ENCODE measurements at places on chromosomes 3 and 15. TPM values are rescaled to one million over a fixed set of nuclear protein-coding genes. Genes with fewer than 3 reads are reported as not detected.

GRCh38 chr3:8767256-8767666, 2.2 kb downstream of the OXTR start:
- DNase-seq = no peak

DNA sequence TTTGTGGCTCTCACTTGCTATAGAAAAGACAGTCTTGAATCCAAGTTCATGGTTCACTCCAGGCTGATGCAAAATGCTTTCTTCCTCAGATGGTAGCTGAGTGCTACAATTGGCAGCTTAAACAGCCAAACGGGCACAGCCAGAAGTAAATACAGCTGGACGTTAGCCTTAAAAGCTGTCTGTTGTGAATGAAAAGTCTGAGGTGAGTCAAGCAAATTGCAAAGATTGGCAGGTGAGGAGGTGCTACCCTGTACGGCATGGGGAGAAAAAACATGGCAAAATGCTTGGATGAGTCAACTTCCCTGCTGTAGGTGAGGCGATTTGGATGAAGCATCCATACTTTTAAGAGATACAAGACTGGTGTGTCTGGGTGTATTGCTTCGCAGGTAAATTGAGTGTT, 40.5 kb downstream of the IL5RA start:
- DNase-seq = no peak

DNA sequence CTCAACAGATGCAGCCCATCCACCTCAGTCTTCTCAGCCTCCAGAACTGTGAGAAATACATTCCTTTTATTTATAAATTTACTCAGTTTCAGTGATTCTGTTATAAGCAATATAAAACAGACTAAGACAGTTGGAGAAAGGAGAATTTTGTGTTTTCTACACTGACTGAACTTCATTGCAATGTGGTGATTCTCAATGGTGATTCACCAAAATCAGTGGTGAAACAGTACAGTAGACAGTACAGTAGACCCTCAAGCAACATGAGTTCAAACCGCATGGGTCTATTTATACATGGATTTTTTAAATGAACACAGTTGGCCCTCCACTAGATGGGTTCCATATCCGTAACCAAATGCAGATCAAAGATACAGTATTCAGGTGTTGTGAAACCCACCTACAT, 403.1 kb upstream of the TGFBR2 start:
- no peak for DNase-seq

DNA sequence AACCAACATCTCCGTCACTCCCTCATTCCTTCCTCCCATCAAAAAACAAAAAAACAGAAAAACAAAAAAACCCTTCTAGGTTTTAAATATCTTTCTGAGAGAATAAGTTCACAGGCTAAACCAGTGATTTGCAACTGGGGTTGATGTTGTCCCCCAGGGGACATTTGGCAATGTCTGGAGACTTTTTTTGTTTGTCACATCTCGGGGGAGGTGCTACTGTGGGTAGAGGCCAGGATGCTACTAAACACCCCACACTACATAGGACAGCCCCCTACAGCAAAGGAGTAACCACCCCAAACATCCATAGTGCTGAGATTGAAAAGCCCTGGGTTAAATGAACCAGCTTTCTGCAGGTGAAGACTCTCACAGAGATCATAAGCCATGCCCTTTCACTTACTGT, 17.0 kb upstream of the PROK2 start:
- DNase-seq = no peak

DNA sequence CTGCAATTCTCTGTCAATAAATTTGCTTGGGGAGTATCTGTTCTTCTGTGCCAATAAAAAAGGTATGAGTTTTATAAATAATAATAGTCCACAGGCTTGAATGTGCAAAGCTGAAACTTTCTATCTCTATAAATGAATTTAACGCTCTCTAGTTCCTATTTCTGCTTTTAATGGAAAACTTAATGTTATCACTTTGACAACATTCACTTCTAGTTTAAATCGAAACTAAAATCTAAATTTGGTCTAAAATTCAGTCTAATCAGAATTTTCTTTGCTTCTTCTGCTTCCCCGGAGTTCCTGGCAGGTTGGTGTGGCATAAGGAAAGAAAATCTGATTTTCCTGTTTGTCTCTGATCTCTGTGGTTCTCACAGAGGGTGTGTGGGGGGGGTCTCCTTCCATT, 450.1 kb upstream of the TBL1XR1 start:
- no peak for DNase-seq

DNA sequence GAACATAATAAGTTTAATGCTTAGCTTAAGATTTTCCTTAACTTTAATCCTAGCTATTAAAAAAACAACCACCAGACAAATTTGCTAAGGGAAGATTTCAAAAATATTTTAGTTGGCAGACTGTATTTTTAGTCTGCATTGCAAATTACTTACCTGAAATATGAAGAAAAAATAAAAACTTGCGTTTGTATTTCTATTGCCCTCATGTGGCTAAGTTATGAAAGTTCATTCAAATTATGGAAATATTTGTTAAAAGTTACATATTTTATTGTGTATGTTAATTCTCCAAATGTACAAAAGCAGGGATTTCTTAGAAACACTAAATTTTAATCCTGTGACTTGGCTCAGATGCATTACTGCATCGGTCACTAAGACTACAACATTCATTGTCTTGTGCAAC, 15.0 kb downstream of the GTF2A2 start:
- no peak for DNase-seq

- no peak for DNase-seq
Observed at GRCh38 chr3:124882816-124883747, 4.1 kb downstream of the ITGB5 start.

DNA sequence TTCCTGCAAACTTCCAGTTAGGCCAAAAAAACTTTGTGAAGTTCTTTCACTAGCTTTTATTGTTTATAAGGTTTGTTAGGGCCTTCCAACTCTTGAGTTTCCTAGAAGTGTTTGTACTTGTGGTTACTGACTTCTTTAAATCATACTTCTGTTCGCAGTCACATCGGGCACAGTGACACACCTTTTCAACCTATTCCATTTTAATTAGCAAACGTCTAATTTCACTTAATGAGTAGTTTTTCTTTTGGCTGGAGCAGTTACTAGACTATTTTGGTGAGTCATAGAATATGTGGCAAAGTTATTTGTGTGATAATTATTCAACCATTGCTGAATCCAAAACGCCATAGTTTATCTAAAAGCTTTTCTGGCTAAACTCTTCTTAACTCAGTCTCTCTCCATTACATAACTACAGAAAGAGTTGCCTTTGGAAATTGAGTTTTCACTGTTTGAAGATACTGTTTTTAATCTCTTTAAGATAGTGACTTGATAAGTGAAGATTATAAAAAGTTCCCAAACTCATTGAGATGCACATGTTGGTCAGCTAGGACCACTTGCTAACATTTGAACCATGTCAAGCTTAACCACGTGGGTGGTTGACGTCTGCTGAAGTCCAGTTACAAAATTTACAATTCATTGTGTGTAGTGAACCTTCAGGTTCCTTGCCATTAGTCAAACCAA, 21.5 kb downstream of the CNOT10 start:
- DNase-seq = no peak

GRCh38 chr3:105334138-105334882, 32.4 kb upstream of the ALCAM start:
- no peak for DNase-seq

- no peak for DNase-seq
Observed at GRCh38 chr3:105385179-105385578, 18.5 kb downstream of the ALCAM start.

GRCh38 chr3:77256584-77257503, 216.9 kb downstream of the ROBO2 start:
- DNase-seq = no peak

DNA sequence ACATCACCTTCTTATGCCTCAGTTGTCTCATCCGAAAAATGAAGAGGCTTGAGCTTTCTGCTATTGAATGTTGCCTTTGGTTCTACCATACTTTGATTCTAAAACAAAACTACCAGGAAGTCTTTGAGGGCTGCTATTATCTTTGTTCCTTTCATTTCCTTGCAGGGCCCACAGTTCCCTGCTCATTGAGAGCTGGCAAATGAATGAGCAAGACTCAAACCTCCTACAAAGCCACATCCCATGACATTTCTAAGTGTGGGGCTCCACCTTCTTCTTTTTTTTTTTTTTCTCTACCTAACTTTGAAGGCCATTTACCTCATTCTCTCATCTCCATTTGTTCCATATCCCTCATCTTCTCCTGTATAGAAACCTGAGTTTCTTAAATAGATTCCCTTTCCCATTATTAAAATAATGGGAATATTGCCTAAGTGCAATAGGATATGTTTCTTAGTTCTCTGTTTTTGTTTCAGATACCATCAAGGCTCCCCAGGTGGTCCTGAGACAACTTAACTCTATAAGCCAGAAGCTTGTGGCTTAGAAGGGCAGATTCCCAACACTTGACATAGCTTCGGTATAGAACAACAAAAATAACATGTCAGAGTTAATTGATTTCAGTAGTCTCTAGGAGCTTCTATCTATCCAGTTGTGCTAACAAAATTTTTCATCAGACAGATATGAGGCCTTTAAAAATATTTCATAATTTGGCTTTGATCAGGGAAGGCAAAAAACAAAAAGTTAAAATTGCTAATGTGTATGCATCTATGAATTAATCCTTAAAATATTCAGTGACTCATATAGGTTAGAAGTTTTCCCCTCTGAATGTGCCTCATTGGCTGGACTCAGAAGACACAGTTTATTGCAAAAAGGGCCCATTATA, 951.6 kb downstream of the TUSC7 start:
- no peak for DNase-seq

GRCh38 chr15:47517737-47518136, 199.6 kb upstream of the SEMA6D start:
- DNase-seq = no peak

DNA sequence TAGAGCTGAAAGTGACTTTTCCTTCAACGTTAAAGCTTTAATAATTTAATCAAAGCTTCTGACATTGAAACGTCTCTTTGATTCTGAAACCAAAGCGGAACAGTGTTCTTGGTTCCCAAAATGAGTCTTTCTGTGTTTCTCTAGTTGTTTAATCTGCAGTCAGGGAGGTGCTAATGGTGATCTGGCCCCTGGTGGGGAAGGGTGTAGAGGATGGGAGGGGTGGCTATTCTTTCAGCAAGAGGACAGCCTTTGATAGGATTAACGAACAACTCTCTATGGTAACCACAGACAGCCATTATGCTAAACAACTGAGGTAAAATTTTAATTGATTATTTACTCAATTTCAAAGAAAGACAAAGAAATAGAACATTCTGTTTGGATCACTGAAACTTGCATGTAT, 79.9 kb upstream of the CADPS start:
- no peak for DNase-seq

DNA sequence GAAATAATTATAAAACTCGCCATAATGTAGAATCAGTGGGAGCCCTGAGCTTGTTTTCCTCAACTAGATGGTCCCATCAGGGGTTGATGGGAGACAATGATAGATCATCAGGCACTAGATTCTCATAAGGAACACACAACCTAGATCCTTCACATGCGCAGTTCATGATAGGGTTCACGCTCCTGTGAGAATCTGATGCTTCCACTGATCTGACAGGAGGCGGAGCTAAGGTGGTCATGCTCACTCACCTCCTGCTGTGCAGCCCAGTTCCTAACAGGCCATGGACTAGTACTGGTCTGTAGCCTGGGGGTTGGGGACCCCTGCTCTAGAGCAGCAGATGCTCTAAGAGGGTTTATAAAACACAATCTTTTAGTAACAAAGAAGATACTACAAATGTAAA, 183.6 kb downstream of the ANXA2 start:
- DNase-seq = no peak

GRCh38 chr15:69795601-69796000, 302.1 kb downstream of the TLE3 start:
- no peak for DNase-seq

DNA sequence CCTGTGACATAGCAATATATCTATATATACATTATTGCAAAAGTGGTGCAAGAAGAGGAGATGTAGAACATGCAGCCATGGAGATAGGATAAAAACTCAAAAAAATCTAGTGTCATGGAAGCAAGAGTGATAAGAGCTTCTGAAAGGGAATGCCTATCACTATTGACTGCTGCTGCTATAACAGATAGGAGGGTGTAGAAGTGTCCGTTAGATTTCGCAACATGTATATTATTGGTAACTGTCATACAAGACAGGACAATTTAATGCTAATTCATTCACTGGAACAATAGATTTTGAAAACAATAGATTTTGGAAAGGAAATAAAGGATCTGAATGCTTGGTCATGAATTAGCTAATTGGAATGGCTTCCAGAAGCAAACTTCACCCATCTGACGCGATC, 224.5 kb downstream of the ZNF385D start:
- DNase-seq = no peak

DNA sequence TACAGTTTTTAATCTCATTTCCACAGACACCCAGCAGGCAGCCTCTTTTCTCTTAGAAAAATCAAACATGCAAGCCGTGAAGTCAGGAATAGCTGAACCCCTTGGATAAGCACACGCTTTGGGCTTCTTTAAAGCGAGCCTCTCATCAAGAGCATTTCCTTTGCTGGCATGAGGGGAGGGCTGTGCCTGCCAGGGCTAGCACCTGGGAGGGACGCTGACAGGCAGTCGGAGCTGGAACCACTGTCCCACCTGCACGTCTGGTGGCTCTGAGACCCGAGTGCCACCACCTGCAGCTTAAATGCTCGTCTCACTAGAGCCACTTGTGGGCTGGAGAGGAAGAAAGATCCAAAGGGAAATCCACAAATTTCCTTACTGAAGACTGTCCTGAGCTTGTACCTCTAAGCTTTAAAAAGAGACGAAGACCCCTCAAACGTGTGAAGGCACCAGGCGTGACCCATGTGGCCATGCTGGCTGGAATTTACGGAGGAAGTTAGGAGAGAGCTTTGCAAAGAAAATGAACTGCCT, 9.4 kb downstream of the MAP6D1 start:
- no peak for DNase-seq

- DNase-seq = no peak
Observed at GRCh38 chr3:58369876-58370275, 37.2 kb downstream of the PXK start.

GRCh38 chr15:83320404-83320803, 35.9 kb upstream of the BNC1 start:
- no peak for DNase-seq

- DNase-seq = no peak
Observed at GRCh38 chr3:143283432-143284128, 164.0 kb downstream of the CHST2 start.

- DNase-seq = no peak
Observed at GRCh38 chr15:66429117-66429516, 42.4 kb downstream of the MAP2K1 start.

GRCh38 chr15:60062826-60063225, 58.7 kb downstream of the FOXB1 start:
- no peak for DNase-seq

GRCh38 chr3:171446301-171446700, 13.9 kb downstream of the TNIK start:
- no peak for DNase-seq

GRCh38 chr15:45386420-45386819, 8.1 kb upstream of the GATM start:
- DNase-seq = no peak

- DNase-seq = no peak
Observed at GRCh38 chr3:174784206-174784934, 74.8 kb upstream of the NAALADL2 start.

Gene GNAT1
- total RNA-seq = not detected

Gene CTDSPL
- 16.6 TPM for total RNA-seq

Gene CLSTN2
- total RNA-seq = 0.03 TPM

Gene IDH3A
- total RNA-seq = 116 TPM

Gene TMEM212
- not detected for total RNA-seq

Gene BUB1B
- total RNA-seq = 67.8 TPM

Gene ZNF860
- 8.9 TPM for total RNA-seq

Gene FBXO22
- 65.9 TPM for total RNA-seq

Gene SEMA3G
- 1.6 TPM for total RNA-seq

Gene GUCA1C
- not detected for total RNA-seq

Gene ZNF660
- not detected for total RNA-seq
